ENCODE measurements at places on chromosomes 11 and 22.

GRCh38 chr11:64786308-64786707 is 8.0 kb upstream of the SF1 start:
- DNase-seq = no peak

DNA sequence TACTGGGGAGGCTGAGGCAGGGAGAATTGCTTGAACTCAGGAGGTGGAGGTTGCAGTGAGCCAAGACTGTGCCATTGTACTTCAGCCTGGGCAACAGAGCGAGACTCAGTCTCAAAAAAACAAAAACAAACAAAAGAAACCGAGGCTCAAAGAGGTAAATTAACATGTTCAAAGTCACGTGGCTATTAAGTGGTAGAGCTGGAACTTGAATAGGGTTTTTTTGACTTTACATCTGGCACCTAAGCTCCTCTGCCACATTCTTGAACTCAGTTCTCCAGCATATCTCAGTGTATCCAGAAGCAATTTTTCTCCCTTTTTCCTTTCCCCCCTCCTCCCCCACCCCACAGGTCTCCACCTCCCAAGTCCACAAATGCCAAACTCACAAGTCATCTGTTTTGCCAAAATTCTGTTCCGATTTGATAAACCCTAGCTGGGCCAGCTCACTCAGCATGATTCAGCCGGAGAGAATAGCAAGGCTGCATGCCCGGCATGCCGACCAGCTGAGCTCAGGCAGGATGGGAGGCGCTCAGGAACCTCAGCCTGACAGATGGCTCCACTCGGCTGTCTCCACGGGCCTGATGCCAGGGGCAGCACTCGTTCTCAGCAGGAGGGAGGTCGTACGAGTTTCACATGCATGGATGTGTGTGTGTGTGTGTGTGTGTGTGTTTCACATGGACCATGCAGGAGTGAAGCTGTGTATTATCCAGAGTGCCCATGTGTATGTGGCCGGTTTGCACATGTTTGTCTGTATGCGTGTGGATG is 63.2 kb upstream of the RRAS2 start:
- DNase-seq = peak; percentile 96

- DNase-seq = no peak
These were observed 23.0 kb downstream of the LMO2 start for GRCh38 chr11:33868647-33869461.

GRCh38 chr22:36900225-36900624 is 13.2 kb upstream of the CSF2RB start:
- no peak for DNase-seq

DNA sequence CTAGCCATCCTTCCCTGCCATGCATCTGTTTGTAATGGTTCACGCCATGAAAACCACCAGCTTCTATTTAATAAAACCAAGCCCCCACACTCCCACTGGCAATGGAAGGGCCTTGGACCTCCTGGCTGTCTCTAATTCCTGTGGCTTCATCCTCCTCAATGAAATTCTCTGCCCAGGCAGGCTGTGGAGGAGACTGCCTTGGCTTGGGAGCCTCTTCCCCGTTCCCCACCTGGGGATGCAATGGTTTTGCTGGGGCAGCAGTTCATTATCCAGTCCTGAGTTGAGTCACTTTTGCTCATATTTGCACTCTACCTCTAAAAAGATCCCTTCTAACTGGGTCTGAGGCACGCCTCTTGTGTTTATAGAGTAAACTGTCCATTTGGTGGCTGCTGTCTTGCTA is 515.8 kb downstream of the NTM start:
- DNase-seq = no peak

DNA sequence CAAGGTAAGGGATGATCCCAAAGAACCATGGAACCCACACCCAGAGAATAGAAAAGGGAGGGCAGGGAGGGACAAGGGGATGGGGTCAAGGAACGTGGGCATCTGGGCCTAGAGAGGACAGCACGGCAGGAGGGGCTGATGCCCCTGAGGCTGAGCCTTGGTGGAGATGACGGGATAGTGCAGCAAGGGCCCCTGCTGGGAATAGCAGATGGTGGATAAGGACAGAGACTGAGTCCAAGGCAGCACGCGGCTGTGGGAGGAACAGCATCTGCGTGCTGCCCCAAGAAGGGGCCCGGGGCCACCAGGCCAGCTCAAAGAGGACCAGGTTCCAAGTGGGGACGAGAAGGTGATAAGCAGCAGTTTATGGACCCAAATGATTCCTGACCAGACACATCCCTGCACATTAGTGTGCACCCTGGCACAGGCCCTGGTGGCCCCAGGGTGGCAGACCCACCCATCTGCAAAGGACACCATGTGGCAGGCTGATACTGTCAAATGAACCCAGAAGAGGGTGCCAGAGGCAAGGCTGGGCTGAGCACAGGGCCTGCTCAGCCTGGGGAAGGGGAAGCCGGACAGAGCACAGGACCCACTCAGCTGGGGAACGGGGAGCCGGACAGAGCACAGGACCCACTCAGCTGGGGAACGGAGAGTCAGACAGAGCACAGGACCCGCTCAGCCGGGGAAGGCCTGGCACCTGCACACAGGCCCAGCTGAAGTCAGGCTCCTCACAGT is 12.8 kb upstream of the TESMIN start:
- DNase-seq = no peak

GRCh38 chr22:38240734-38241252 is 32.0 kb downstream of the TMEM184B start:
- peak; percentile 46 for DNase-seq

- no peak for DNase-seq
These were observed 283.4 kb downstream of the TBC1D22A start for GRCh38 chr22:47045691-47046410.

- no peak for DNase-seq
These were observed 204.9 kb upstream of the PLET1 start for GRCh38 chr11:112465433-112466024.

DNA sequence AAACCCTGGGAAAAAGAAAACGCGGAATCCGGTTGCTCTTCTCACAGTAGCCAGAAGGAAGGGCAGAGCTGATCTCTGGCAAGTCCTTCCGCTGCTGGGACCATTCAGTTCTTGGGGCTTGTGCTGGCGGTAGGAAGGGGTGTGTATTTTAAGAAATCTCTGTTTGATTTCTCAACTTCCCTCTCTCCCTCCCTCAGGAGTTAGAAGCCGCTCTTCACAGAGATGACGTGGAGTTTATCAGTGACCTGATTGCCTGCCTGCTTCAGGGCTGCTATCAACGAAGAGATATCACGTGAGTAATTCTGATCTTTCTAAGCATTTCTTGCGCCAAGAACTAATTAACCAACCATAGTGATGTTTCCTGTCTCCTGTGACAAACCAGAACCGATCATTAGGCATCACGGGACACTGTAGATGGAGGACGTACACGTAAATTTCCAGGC is 85.9 kb upstream of the SLC25A18 start:
- no peak for DNase-seq

GRCh38 chr11:70815485-70815832 is 417.1 kb downstream of the CTTN start:
- DNase-seq = no peak

DNA sequence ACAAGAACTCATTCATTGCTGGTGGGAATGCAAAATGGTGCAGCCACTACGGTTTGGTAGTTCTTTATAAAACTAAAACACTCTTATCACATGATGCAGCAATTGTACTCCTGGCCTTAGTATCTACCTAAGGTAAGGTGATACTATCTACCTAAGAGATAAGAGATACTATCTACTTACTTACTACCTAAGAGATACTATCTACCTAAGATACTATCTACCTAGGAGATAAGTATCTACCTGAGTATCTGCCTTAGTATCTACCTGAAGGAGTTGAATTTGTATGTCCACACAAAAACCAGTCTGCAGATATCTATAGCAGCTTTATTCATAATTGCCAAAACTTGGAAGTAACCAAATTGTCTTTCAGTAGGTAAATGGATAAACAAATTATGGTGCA is 29.0 kb upstream of the SMCO4 start:
- DNase-seq = no peak

GRCh38 chr11:117814766-117815261 is 9.7 kb downstream of the FXYD2 start:
- DNase-seq = no peak

DNA sequence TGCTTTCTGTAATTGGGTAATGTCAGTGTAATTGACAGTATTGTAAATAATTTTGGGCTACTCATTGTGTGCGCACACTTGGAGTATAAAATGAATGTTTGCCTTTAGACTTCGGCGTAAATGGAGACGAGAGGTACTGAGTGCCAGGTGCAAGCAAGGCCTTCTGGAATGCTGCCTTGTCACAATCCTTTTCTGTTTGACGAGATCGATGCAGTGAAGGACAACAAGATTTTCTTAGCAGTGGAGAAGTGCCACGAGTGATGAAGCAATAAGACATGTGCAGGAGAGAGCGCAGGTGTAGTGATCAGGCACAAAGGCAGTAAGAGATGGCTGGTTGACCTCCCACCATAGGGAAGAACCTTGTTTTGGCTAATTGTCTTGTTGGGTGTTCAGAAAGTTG is 67.5 kb downstream of the DDX10 start:
- DNase-seq = no peak

- no peak for DNase-seq
These were observed 9.9 kb downstream of the NDUFV1 start for GRCh38 chr11:67616431-67617242.

- DNase-seq = no peak
These were observed 35.7 kb upstream of the CLDN5 start for GRCh38 chr22:19559956-19560355.

DNA sequence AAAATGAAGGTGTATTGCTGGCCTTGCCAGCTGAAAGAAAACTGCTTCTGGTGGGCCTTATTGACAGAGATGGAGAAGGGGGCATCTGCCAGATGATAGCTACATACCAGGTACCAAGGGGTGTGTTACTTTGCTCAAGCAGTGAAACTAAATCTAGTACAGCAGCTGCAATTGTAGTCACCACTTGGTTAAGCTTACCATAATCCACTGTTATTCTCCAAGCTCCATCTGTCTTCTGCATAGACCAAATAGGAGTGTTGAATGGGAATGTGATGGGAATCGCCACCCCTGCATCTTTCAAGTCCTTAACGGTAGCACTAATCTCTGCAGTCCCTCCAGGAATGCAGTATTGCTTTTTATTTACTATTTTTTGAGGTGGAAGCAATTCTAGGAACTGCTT is 45.8 kb upstream of the LIN7C start:
- no peak for DNase-seq

DNA sequence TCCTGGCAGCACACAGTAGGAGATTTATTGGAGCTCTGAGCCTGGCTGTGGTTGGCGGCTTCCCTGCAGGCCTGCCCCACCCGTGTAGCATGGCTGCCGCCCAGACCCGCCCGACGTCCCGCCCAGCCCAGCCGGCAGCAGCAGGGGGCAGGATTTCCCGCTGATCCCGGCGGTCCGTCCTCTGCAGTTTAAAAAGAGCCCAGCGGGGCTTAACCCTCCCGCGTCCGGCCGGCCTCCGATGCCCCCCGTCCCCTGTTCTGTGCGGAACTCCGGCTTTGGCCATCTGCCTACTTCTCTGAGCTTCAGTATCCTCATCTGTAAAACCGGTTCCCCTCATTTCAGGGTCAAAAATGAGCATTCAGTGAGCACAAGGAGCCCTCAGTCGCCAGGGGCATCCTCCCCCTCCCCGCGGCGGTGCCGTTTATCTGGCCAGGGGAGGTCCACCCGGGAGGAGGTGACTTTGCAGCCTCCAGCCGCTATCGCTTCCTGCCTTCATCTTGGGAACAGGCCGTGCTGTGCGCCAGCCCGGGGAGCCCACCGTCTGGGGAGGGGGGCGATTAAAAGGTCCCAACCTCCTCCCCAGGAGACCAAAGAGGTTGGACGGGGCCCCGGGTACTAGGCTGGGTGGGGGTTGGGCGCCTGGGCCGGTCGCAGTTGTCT is at the start of gene GAS2L1:
Gene GAS2L1, plus strand, starts transcription at position 476 of the 660 bp plus-strand sequence. CDS start 1,456 bp downstream, outside the sequence.
- DNase-seq = peak; percentile 33

DNA sequence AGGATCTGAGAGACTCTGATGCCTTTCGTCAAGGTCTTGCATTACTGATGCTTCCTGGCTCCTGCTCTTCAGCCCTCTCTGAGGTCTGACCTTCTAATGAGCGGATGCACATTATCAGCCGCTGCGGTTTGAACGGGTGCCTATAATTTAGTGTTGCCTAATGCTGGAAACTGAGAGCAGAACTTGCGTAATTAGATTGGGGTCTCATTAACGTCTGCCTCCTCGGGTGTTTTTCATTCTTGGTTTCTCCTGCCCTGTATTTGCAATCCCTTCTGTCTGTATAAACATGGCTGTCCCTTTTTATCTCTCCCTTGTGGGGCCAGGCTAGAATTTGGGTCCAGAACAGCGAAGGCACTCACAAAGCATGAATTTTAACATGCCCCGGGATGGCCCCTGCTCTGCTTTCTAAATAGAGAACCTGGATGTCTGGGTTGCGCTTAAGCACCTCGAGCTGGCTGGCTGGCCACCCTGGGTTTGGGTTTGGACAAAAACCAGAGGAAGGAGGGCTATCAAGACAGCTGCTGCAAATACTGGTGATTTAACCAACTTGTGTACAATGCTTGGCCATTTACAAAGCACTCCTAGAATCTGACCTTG is 118.6 kb downstream of the TIMP3 start:
- no peak for DNase-seq

- no peak for DNase-seq
These were observed 49.5 kb downstream of the PPFIBP2 start for GRCh38 chr11:7563281-7563680.

DNA sequence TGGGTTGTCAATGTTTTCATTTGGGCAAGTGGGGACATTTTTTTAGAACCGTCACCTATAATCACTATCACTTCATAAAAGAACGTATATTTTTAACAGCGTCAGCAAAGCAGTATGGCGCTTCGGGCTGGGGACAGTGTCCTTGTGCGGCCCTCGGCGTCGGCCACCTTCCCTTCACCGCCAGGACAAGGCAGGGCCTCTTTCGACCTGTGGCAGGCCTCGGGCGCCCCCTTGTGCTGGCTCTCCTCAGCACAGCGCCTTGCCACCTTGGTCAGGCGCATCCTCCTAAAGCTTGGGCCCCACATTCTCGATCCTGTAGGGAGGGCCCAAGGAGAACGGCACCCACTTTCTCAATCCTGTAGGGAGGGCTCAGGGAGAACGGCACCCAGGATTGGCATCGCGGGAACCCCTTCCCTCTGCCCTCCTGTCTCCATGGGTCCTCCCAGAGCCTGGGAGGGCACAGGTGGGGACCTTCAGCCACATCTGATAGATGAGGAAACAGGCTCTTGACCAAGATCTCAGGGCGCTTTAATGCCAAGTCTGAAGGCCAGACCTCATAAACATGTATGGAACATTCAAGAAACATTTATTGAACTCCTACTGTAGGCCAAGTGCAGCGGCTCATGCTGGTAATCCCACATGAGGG is 11.5 kb upstream of the FADD start:
- DNase-seq = no peak

DNA sequence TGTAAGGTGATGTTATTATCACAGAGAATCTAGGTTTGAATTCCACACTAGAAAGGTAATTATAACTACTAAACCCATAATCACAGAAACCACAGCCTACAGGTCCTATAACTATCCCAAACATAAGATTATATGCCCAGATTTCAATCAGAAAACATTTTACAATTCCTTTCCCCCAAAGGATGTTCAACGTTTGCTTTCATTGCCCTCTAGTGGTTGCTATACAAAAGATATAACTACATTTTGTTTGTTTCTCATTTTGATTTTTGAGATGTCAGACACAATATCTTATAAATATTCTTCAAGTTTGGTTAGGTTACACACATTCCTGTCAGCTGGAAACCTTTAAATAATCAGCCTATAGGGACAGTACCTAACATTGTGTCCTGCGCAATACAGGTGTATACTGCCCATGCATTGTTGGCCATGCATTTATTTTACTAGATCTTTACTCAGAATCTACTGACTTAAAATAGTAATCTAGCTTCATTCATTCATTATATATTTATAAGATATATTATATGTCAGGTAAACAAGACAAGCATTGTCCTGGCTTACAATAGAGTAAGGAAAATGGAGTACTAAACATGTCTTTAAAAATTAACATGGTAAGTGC is 530.5 kb upstream of the CCDC90B start:
- DNase-seq = no peak
